CD4-positive, alpha-beta T cell treated with Interleukin-6 for 4 hours (primary cell): ENCODE measurements at places on chromosomes 13 and 19.

- no peak for DNase-seq
These were observed 16.6 kb upstream of the IRS2 start for GRCh38 chr13:109802936-109803335.

DNA sequence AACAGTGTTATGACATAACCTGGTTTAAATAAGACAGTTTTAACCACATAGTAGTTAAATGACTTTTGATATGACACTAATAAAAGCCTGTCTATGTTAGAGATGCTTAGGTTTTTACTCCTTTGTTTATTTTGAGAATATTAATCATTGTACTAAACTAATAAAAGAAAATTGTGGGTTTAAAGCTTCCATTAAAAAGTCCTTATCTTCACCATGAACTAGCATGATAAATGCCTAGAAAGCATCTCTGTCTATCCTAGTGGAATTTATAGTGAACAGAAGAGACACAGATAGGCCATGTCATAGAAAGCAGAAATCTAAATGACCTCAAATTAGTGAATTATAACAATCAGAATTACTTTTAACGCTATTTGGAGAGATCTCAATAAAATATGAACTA is 255.2 kb downstream of the PCDH9 start:
- DNase-seq: no peak

GRCh38 chr19:57558525-57558924 is 1.1 kb downstream of the ZNF550 start:
- no peak for DNase-seq

DNA sequence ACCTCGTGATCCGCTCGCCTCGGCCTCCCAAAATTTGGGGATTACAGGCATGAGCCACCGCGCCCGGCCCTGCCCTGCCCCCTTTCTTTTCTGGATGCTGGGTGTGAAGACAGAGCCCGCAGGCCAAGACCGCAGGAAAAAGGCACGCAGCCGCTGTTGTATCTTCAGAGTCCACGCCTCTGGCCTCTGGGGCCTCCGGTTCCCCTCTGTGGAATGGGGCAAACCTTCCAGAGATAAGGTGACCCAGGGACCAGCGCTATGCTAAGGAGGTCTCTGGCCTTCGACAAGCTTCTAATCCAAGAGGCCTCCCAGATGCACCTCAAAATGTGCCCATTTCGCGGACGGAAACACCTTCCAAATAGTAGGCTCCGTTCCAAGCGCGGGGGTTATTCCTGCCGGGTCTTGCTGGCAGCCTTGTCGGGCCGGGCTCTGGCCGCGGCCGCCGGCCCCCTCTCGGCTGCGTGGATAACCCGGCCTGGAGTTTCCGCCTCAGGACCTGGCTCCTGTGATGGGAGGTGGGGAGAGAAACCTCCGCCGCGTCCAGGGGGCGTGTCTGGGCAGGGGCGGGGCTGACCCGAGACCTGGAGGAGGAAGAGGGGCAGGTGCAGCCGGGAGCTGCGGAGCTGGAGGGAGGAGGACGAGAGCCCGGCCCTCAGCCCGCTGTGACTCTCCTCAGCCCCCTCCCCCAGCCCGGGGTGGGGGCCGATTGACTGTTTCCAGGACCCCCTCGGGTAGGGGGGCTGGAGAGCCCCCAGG is 13.1 kb downstream of the TJP3 start:
- DNase-seq: peak; percentile 93

DNA sequence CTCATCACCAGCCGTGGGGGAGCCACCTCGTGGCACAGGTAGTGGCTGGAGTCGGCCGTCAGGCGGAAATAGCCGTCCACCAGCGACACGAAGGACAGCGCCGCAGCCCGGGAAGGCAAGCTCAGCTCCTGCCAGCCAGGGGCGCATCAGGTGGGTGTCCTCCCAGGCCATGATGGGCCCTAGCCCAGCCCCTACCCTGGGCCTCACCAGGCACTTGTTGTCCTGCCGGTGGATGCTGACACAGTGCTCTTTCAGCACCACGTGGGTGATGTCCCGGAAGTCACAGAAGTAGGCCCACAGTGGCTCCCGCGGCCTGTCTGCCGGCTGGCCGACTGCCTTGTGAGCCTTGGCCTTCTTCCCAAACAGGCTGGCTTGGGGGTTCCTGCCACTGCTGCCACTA is 15.7 kb downstream of the TYK2 start:
- no peak for DNase-seq

GRCh38 chr13:36076211-36076610 is 55.0 kb downstream of the DCLK1 start:
- DNase-seq: no peak

- no peak for DNase-seq
These were observed 12.8 kb downstream of the SMAD9 start for GRCh38 chr13:36907266-36907665.

DNA sequence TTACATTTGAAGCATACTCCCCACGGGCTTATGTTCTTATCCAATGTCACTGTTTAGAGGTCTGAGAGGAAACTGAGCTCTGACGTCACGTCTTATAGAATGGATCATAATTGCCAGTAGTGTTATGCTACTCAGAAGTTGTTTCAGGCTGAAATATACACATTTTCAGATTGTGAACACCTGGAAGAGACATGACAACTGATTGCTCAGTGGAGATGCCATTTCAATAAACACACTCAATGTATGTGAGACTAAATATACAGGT is 17.3 kb downstream of the FLT1 start:
- DNase-seq: no peak

GRCh38 chr19:18521692-18522123 is at the start of gene ELL:
TSS of gene ELL (minus strand) at chr19:18522070. CDS start at chr19:18522055, 15 bp downstream.
- no peak for DNase-seq

- no peak for DNase-seq
These were observed 3.4 kb downstream of the PCDH9 start for GRCh38 chr13:67226696-67227095.

DNA sequence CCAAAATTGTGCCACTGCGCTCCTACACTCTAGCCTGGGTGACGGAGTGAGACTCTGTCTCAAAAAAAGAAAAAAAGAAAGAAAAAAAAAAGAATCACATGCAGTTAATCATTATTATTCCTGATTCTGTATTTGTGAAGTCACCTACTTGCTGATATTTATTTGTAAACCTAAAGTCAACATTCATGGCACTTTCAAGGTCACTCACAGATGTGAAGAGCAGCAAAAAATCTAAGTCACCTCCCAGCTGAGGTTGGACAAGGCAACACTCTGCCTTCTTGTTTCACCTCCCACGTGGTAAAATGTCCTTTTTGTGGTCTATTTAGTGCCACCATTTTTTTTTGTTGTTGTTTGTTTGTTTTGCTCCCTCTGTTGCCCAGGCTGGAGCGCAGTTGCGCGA is 26.5 kb downstream of the WDR88 start:
- DNase-seq: no peak

DNA sequence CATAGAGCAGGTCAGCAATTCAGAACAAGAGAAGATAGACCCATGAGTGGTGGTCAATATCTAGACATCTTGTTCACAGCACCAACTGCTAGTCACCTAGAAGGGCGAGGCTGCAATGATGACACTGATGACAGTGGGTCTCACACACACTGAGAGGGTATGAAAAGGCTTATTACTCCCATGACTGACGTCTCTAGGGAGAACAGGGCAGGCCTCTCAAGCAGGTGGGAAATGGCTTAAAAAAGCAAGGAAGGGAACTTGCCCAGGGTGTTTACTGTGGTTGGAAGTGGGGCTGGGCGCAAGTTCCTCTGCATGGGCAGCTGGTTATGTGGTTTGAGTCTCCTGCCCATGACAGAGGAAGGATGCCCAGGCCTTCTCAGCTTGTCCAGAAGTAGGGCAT is 33.8 kb downstream of the ZNF44 start:
- no peak for DNase-seq

DNA sequence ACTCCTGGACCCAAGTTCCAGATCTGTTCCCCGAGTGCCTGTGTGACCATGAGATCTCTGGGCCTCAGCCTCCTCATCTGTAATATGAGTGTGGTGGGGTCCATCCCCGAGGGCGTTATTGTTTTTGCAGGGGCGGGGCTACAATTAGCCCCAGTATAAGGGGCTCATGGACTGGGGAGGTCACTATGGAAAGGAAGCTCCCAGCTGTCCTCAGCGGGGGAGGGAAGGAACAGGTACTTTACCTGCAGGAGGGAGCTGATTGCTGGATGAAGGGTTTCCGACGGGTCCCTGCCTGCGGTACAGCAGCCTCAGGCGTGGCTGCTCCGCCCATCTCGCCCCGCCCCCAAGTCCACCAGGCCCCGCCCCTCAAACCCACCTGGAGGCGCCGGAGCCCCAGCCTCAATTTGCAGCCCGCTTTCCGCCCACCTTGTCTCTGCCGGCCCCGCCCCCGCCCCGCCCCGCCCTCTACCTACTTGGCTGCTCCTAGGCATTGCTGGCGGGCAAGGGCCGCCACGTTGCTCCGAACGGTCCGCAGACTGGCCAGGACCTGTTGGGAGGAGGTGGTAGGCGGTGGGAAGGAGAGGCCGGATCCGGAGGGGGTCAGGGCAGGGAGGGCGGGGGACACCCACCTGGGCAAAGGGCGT is 5.5 kb downstream of the PDE4C start:
- peak; percentile 14 for DNase-seq

GRCh38 chr13:98564204-98564603 is 12.7 kb downstream of the STK24 start:
- DNase-seq: no peak

DNA sequence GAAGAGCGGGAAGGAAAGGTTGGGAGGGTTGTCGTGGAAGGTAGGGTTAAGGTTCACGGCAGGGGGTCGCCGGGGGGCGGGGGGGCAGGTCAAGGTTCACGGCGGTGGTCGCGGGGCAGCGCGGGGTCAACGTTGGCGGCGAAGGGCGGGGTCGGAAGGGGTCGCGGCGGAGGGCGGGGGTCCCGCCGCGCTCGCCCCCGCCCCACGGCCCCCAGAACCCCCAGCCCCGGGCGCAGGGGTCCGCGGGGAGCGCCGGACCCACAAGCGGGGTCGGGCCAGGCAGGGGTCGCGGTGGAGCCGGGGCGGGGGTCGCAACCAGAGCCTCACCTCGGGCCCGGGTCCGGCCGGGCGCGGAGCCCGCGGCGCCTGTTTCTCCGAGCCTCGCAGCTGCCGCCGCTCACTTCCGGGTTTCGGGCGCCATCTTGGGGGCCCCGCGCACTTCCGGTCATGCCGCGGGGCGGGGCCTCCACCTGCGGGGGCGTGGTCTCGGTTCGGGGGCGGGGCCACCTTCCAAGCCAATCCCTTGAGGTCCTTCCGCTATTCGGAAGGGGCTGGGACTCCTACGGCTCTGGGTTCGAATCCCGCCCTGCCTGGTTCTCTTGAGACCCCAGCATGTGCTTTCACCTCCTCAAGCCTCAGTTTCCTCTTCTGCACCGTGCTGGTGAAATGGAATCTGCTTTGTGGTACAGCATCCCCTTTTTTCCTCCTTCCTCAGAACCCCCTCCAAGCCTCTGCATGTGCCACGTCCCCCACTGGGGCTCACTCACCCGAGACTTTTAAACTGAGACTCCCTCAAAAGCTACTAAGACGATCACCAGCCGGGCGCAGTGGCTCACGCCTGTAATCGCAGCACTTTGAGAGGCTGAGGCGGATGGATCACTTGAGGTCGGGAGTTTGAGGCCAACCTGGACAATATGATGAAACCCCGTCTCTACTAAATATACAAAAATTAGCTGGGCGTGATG is at the start of gene SBNO2:
SBNO2 (minus strand) TSS at position 424 of the 965 bp plus-strand sequence. CDS start 19,992 bp downstream, outside the sequence.
- peak; percentile 89 for DNase-seq

DNA sequence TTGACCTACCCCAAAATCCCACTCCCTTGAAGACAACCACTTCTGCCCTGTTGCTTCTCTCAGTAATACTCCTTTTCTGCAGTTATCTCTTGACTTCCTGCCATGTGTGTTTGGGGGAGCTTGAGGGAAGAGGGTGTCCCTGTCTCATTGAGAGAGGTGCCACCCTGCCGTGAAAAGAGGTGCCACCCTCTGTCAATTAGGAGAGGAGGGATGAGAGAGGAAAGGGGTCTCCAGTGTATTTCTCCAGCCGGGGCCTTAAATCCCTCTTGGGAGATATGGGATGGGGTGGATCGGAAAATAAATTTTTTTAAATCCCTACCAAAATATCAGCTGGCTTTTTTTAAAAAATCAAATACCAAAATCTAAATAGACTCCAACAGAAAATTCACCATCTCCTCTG is 16.5 kb downstream of the PLD3 start:
- no peak for DNase-seq

DNA sequence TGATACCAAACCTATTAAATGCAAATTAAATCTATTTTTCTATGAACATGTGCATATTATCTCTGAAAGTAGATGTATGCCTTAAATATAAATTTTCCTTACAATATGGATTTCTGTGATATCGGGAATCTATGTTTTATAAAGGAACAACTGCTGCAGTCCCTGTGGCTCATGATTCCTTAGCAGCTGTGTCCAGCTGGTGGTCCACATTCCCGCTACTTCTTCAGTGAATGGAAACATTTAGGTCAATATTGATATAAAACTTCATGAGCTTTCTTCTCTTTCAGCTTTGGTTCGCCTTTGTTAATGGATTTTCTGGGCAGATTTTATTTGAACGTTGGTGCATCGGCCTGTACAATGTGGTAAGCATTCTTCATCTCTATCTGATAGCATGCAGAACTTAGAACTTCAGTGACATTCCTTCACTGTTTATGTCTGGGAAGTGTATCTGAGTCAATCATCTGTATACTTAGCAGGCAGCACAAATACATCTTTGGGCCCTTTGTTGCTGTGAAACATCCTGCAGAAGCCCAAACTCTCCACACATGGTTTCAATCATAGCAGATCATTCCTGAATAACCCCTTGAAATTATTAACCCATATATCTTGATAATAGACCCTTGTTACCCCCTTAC is 223.9 kb downstream of the SHISA2 start:
- no peak for DNase-seq

DNA sequence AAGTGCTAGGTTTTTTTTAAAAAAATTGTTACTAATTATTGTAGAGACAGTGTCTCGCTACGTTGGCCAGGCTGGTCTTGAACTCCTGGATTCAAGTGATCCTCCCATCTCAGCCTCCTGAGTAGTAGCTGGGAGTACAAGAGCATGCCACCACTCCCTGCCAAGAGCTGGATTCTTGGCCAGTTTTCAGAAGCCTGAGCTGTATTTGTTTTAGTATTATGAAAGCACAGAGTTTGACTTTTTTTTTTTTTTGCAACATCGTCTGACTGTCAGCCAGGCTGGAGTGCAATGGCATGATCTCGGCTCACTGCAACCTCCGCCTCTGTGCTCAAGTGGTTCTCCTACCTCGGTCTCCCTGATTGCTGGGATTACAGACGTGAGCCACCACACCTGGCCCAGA is 7.0 kb downstream of the ARMC6 start:
- no peak for DNase-seq

DNA sequence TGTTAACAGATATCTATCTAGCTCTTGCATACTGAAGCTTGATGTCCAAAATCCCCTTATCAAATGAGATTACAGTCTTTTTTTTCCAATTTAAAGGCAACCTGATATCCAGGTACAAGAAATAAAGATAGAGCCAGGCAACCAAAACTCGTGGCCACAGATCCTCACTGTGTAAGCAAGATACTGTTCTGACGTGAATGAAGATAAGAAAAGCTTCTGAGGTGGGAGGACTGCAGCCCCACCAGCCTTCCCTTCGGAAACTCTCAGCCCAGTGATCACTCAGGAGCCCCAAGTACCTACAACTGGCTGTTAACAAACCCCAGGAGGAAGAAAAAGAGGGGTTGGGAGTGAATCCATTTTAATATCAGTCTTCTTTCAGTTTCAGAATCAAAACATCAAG is 191.6 kb downstream of the EFNB2 start:
- no peak for DNase-seq

GRCh38 chr19:45294291-45295029 is 28.2 kb downstream of the CKM start:
- DNase-seq: no peak

- peak; percentile 36 for DNase-seq
These were observed 1.2 kb upstream of the GPX4 start for GRCh38 chr19:1102407-1103131.

GRCh38 chr13:98825659-98826058 is 73.2 kb upstream of the SLC15A1 start:
- DNase-seq: no peak
